Stimulated activated CD4-positive, alpha-beta T cell treated with anti-CD3 and anti-CD28 coated beads, Interleukin-1b, Interleukin-23, amount 100 ng/mL, for 4 hours (primary cell): ENCODE measurements at places on chromosomes 2 and 18.

DNA sequence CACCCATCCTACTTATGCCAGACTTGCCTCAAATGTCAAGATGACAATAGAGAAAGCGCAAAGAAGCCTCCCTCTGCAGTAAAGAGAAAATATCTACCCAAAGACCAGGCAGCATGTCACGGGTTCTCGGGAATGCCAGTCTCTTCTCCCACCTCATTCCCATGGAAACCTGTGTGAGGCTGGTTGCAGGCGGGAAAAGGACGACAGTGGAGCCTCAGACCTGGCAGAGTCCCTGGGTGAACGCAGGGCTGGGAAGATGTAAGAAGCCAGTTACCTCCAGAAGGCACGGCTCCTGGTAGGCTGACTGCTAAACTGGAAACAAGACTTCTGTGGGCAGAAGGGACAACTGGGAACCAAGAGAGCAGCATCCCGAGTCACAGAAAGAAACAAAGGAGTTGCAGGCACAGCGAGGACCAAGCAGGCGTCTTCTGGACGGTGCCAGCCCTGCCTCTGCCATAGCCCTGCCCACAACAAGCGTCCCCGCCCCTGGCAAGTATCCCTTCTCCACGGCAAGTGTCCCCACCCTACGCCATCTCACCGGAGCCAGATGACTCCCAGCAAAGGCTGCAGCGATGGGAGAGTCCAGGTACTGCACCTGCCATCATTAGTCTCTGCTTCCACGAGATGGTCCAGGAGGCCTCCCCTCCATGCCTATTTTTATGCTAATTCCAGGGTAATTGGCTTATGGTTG is 440.8 kb upstream of the MYT1L start:
- no peak for DNase-seq

DNA sequence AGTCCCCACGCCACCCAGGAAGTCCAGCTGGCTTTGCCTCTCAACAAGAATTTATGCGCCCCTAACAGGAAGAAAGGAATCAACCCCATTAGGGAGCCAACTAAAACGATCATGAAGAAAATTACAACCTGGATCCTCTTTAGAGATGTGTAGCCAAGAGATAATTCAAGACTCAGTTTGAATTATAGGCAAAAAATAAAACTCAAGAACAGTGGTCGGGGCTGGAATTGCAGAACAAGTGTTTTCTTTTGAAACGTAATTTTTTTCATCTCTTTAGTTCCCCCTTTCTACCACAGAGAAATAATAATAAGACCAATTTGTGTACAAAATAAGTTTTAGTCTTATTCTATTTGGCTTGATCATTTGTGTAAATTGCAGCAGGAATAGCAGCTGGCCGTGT is 22.4 kb downstream of the PDCD1 start:
- DNase-seq, result no peak

- DNase-seq, result no peak
These were observed 42.0 kb downstream of the ZEB2 start for GRCh38 chr2:144477957-144478311.

GRCh38 chr2:239569401-239570090 is 168.7 kb upstream of the HDAC4 start:
- DNase-seq, result no peak

DNA sequence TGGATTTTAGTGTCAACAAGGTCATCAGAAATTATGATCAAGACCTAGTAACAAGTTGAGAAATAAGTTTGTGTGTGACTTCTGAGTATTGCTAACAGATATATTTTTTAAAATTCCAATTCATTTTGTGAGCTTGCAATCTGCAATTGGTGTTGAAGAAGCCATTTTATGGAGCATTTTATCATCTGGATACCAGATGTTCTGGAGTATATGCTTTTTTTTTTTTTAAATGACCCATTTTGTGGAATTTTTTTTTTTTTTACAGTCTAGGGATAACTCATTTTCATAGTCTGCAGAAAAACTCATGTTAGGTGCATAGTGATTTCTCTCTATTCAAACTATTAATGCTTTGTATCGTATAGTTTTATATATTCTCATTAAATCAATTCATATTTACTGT is 12.6 kb downstream of the QPCT start:
- DNase-seq, result no peak

- DNase-seq, result no peak
These were observed 6.0 kb downstream of the CTIF start for GRCh38 chr18:48544661-48545415.

DNA sequence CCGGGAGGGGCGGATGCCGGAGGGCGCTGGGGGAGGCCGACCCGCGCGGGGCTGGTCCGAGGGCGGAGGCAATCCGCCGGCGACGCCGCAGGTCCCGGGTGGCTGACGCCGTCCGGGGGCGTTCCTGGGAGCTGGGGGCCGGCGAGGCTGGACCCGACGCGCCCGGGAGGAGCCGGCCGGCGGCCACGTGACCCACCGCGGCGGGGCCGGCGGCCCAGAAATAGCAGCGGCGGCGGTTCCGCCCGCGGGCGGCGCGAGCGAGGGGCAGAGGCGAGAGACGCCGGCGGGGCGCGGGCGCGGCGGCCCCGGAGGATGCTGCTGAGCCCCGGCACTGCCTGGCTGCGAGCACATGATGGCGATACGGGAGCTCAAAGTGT is at the start of gene RAB31:
TSS of gene RAB31 (plus strand) at position 245 of the 377 bp plus-strand sequence. CDS start at position 350, 105 bp downstream.
- DNase-seq, result no peak
